ENCODE measurements at places on chromosomes 1 and 21.

DNA sequence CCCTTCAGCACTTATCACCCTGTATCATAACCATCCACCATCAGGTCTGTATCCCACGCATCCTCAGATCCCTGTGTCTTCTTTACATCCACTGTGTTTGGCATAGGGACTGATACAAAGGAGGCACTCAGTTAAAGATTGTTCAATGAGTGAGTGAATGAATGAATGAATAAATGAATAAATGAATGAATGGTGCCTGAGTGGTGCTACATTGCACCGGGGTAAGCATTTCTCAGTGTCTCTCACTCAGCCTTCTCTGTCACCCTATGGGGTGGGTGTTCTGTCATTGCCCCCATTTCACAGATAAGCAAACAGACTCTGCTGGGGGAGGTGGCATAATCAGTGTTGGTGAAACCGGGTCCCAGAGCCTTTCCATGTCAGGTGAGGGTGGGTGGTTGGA, 56.6 kb upstream of the ID3 start:
- no peak for DNase-seq

DNA sequence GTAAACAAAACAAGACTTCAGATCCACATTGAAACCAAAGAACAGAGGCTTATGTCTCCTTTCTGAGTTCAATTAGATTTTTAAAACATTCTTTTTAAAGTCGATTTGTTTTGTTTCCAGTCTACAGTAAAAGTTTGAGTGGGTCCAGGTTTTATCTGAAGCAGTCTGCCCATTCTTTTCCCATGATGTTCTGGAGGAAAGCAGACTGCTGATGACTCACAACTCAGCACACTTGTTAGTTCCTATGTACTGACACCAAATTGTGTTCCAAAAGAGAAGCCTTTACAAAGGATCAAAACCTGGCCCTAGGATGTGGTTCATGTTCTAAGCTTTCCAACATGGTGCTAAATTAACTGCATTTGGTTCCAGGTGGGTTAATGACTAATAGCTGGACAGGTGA, 11.4 kb upstream of the CCN1 start:
- DNase-seq = no peak

GRCh38 chr1:36349839-36350238, 26.4 kb upstream of the EVA1B start:
- no peak for DNase-seq

DNA sequence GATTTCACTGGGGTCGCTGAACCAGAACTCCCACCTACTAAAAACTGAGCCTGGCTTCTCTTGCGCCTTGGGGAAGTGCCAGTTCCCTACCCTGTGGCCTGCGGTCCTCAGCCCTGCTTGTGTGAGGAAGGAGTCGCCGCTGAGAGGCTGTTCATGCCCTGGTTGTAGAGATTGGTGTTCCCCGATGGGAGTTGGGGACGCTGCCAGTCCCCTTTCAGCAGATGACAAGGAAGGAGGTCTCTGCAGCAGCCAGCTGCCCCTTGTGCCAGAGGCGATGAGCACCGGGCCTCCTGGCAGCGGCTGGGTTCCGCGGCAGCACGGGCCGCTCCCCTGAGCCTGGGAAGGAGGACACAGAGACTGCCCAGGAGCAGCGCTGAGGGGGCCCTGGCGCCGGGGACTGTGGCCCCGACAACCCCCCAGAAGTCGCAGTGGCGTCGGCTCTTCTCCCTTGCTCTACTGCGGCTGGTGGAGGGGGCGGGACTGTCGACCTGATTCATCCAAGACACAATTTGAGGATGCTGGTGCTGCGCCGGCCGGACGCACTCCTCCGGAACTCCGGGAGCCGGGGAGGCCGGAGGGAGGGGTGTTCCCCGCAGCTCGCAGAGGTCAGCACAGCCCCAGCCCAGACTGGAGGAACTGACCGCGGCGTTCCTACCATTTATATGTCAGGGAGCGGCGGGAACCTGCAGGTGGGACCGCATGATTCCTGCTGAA, 12.0 kb upstream of the ADORA3 start:
- peak; percentile 26 for DNase-seq

DNA sequence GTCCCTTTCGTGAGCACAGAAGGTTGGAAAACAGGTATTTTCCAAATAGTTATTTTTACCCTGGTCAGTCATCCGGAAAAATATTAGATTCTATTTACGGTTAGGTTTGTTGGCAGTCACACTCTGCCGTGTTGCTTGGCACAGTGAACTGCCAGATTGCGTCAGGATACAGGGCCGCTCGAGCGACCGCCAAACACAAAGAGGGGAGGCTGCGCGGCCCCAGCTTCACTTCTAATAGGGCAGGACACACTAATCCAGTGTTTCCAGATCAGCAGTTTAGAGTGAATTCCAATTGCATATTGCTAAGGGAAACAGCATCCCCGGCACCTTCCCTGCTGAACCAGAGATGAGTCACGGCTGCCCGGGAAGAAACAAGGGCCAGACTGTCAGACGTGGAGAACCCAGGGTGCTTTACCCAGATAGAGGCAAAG, 22.9 kb downstream of the UMODL1 start:
- no peak for DNase-seq

GRCh38 chr1:155062151-155062686, 1.3 kb upstream of the EFNA4 start:
- no peak for DNase-seq

DNA sequence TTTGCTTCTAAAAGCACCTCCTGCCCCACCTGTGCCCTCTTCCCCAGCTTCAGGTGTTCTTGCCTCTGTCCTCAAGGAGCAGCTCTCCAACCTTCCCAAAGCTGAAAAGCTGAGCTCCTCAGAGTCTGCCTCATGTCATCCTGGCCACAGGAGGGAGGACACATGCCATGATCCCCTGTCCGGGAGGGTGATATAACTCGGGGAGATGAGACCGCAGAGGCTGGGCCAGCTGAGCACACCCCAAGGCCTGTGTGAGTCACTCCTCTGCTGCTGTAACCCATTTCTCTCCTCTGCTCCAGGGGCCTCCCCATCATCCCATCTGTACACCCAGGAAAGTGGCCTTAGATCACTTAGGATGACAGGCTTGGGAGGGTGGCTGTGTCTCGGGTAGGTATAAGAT, 49.8 kb downstream of the EPHB2 start:
- no peak for DNase-seq

DNA sequence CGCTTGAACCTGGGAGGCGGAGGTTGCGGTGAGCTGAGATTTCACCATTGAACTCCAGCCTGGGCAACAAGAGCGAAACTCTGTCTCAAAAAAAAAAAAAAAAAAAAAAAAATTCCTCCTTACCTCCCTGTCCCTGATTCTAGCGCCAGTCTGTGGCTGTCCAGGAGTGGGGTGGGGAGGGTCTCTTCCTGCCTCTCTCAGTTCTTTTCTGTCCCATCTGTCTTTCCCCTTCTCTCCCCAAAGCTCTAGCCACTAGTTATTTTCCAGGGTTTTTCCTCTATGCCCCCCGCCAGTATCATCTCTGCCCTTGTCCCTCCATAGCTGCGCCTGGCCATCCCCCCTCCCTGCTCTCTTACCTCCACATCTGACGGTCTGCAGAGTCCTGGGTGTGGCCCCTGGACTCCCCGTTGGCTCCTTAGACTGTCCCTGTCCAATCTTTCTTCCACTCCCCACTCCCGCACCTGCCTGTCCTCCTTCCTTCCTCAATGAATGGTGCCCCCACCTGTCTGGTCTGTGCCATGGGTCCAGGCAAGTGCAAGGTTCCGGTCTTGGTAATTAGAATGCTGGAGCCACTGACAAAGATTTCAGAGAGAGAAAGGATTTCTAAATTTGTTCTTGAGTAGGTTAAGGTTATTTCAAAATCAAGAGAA, 1.6 kb upstream of the TMEM63A start:
- DNase-seq = no peak

- no peak for DNase-seq
Observed at GRCh38 chr1:62210960-62211359, 16.3 kb downstream of the L1TD1 start.

DNA sequence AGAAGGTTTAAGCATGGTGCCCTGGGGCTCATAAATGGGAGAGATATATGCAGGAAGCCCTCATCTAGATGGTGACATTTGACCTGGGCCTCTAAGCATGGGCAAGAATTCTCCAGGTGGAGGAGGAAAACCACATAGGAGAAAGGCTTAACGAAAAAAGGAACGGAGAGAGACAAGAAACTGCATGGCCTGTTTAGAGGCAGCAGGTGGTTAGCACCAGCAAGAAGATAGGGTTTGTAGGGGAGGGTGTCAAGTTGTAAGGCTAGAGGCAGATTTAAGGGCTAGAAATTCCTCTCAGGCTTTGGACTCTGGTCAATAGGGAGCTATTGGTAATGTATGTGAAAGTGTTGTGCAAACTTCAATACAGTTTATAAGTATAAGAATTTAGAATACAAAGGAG, 8.2 kb upstream of the MAPKAPK2 start:
- no peak for DNase-seq

GRCh38 chr1:83882906-83883305, 116.0 kb downstream of the TTLL7 start:
- no peak for DNase-seq

- no peak for DNase-seq
Observed at GRCh38 chr1:41362357-41362721, 1.1 kb downstream of the FOXO6 start.

- DNase-seq = no peak
Observed at GRCh38 chr1:53894644-53895043, 657 bp downstream of the DIO1 start.

- DNase-seq = no peak
Observed at GRCh38 chr21:36747041-36747814, 48.3 kb downstream of the SIM2 start.

- no peak for DNase-seq
Observed at GRCh38 chr1:14914351-14914988, 239.1 kb upstream of the TMEM51 start.

DNA sequence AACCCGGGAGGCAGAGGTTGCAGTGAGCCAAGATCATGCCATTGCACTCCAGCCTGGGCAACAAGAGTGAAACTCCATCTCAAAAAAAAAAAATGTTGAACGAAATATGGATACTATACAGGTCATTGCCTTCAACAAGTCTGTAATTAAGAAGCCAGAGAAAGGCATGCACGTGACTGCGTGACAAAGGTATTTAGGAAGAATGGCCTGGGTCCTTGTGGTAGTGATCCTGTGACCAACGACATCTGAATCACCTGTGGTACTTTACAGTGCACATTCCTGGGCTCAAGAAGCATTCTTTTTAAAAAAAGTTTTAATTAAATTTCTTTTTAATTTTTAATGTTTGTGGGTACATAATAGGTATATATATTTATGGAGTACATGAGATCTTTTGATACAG, 115.0 kb downstream of the GREM2 start:
- DNase-seq = no peak

DNA sequence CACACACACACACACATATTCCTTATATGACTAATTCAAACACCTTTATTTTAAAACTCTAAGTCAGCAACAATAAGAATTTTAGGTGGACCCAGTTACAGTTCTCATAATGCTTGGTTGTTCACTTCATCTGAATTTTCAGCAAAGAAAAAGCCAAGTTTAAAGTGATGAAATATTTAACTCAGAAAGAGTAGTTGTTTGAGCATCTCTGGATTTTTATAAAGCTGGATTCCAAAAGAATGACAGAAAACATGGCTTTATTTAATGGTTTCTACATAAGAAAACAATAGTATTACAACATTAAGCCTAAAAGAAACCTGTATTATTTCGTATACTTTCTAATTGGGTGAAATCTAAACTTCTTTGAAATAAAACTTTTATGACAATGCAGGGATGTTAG, 54.2 kb upstream of the ADAMTS5 start:
- no peak for DNase-seq

DNA sequence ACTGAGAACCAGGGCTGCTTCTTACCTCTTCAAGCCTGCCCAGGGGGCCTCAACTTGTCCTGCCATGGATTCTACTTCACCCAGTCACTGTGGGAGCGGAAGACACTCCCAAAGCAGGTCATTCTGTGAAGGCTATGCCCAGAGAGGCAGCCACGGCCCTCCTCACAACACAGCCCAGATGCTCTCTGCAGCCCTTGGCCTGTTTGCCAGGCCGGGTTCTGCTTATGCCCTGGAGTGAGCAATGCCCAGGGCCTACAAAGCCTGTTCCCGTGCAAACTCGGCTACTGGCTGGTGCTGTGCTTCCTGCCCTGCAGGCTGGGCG, 33.8 kb upstream of the SLC30A1 start:
- DNase-seq = no peak
